Bronchial epithelial cell (primary cell): ENCODE measurements at places on chromosomes 2 and 18. TPM values are rescaled to one million over a fixed set of nuclear protein-coding genes. Genes with fewer than 3 reads are reported as not detected.

MOGAT1 gene
- not detected in 2 replicates for total RNA-seq

DNA sequence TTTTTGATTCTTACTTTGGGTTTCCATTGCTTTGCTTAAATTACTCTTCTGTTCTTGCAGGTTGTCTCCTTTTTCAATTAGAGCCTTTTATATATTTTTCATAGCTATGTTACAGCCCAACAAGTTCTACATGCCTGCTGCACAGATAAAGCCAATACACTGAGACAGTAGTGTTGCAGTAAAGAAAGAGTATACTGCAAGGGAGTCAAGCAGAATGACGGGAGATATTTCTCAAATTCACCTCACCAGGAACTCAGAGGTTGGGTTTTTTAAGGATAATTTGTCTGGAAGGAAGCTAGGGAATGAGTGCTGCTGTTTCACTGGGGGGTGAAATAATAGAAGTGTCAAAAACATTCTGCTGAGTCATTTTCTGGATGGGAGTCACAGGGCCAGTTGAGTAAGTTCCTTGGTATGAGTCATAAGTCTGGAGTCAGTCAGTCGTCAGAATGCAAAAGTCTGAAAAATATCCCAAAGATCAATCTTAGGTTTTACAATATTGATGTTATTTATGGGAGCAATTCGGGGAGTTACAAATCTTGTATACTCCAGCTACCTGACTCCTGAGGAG, 193.0 kb upstream of the RGPD4 start:
- peak; percentile 93 for DNase-seq

VWA3B gene
- 0.13 TPM in 1 of 2 replicates, not detected in the other for total RNA-seq

DNA sequence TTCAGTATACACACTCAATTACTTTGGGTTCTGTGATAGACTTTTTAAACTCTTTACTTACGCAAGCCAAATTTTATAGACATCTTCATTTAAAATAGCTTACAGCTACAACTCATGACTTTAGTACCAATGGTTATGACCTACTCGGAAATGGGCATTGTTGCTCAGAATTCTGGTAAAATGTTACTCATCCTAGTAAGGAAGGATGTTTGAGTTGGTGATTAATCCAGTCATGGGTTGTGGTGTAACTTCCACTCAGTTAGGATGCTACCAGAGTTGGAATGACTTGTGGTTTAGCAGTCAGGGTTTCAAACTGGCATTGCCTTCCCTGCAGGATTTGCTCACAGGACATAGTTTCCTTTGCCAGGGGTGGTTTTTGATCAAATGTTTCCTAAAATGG, 7.4 kb upstream of the NPC1 start:
- peak; percentile 98 for DNase-seq

DNA sequence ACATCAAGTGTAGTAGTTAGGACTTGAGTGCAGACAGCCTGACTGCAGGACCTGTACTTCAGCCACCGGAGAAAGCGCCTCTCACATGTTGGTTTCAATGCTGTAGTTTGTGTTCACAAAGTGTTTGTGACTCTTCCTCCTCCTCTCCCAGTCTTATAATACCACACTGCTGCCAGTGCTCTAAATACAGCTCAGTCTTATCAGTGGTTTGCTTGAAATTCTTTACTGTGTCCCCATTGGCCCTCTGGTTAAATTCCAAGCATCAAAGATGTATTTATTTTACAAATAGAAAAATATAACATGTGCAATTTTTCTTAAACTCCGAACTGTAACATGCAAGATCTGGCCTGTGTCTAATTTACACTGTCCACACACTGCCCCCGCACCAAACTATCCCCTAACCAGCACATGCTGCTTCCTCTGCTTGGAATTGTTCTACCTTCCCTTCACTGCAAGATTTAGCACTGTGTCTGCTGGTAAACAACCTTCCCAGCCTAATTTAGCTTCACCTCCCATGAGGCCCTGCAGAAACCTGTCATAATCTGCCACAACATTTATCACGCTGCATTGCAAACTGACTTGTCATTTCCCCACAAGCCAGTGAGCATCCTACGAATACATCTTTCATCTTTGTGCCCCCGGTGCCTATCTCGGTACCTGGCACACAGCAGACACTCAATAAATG, 77.1 kb downstream of the SUMO1 start:
- no peak for DNase-seq

C2orf66 gene
- total RNA-seq: under 0.01 and 0.38 TPM in 2 replicates

DNA sequence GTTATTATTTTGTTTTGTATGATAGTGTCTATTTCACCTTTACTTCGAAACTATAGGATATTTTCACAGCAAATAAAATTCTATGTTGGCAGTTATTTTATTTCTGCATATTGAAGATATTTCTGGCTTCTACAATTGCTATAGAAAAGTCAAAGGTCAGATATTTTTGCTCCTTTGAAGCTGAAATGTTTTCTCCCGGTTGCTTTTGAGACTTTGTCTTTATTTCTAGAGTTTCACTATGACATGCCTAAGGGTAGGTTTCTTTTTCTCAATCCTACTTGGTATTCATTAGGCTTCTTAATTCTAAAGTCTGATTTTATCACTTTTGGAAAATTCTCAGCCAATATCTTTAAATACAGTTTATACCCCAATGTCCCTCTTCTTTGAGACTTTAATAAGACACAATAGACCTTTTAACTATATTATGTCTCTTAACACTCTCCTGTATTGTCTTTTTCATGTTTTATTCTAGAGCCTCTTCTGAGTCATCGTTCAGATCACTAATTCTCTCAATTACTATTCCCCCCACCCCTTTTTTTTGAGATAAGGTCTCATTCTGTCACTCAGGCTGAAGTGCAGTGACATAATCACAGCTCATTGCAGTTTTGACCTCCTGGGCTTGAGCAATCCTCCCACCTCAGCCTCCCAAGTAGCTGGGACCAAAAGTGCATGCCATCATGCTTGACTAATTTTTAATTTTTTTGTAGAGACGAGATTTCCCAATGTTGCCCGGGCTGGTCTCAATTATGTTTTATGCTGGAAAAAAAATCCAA, 50.5 kb downstream of the USP37 start:
- DNase-seq: no peak

RSAD2 gene
- 0.51 and 0.53 TPM in 2 replicates for total RNA-seq

DNA sequence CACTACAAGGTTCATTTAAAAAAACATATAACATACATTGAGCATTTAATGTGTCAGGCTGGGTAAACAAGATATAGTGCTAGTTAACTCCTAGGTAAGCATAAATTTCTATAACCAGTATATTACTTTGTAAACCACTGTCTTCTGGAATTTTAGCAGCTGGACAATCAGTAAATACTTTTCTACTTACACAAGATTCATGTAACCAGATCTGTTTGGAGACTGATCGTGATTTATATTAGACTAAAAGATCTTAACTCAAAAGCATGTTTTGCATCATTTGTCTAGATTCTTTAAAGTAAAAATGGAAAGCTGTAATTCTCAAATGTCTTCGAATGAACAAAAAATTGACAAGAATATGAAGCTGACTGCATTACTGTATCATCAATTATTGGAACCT, 941 bp upstream of the SGO2 start:
- no peak for DNase-seq

DNA sequence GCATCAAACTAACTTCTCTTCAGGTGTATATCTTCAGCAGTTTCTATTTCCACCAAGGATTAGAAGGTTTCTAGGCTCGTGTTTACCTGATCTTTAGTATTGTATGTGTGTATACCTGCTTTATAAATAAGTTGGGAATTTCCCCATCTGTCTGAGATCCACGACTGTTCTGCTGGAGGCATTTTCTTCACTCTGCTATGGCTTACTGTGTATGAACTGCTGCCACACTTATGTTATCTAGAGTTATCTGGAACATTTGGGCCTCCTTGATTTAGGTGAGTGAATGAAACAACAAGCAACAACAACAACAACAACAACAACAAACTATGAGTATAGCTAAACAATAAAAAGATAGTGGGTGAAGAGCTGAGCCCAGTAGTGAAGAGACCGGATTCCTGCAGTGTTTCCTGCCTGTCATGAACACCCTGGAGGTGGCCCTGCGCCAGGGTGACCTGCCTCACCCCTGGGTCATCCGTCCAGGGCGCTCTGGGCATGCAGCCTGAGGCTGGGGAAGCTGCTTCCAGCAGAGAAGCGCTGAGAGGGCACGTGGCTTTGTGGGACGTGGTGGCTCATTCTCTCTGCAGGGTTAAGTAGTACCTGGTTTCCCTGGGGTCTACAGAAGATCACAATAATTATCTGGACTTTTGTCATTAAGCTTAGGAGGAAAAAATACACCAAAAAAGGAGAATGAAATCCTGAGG, 56.1 kb upstream of the GATA6 start:
- no peak for DNase-seq

TEKT4 gene
- total RNA-seq: not detected in 2 replicates

INPP5D gene
- total RNA-seq: 24.1 and 26.6 TPM in 2 replicates

DNA sequence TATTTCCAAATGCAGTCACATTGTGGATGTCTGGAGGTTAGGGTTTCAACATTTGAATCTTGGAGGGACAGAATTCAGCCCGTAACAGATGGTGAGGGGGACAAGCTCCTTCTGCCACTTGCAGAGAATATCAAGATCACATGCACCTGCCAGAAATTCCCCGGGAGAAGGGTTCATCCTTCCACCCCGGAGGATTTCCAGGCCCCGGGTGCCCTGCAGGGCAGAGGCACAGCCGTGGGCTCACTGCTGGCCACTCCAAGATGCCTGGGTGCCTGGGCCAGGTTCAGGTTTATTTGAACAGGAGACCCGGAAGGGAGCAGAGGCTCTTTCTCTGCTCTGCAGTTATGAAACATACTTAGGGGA, 38.2 kb upstream of the MGAT4A start:
- DNase-seq: no peak

IL36B gene
- 0.13 TPM in 1 of 2 replicates, not detected in the other for total RNA-seq

DNA sequence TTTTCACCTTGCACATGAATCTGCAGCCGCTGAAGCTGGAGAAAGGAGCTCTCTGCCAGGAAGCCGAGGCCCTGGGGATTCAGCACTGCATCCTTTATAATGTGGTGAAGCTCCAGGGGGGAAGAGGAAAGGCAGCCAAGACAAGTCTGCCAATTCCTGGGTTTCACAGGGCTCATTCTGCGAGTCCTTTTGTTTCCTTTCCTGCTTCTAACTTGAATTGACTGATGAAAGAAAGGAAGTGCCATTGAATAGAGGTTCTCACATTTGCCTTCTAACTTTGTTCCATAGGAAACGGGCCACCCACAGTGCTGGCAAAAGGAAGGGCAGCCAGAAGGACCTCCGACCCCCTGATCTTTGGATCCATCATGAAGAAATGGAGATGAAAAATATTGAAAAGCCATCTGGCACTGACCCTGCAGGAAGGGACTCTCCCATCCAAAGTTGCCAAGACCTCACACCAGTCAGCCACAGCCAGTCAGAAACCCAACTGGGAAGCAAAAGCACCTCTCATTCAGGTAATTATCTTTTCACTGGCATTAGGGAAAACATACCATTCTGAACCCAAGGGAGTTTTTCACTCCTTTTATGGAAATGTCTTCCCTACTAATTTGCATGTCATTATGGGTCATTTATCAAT, 765.4 kb downstream of the MBD2 start:
- DNase-seq: no peak

DNA sequence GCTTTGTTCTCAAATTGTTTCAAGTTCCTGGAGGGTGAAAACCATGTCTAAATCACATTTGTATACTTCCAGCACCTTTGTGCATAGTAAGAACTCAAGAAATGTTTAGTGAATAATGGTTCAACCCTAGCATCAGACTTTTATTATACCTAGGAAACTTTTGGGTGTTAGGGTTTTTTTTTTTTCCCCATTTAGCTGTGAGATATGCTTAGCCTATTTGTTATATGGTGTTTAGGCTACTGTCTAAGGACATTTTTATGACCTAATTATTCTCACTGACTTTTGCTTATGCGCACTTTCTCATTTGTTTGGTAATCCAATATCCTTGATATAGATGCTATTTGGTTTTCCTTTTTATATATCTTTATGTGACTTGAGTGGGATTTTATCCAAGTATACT, 164.7 kb downstream of the PHLPP1 start:
- no peak for DNase-seq

DNA sequence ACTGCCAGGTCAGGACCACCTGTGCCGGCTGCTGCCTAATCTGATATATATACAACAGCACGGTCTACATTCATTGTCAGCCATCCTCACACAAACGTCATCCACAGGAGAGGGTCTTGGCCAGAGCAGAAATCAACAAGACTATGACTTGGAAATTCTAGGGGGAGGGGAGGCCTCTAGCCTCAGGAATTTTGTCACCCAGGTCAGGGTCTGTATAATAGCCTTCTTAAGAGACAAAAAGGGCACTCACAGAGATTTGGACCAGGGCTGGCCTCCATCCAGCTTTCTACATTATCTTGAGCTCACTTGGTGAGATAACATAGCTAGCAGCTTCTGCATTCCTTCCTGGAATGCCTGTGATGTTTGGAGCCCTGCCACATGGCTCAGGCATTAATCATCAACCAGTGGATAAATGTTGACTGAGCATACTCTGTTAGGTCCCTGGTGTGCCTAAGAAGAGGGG, 50.4 kb upstream of the CTIF start:
- peak; percentile 91 for DNase-seq

ZC3H8 gene
- total RNA-seq: 7.9 and 11.5 TPM in 2 replicates

UGT1A9 gene
- 0.26 TPM in 1 of 2 replicates, not detected in the other for total RNA-seq

- peak; percentile 53 for DNase-seq
Measured at GRCh38 chr2:46363535-46364170, 66.4 kb downstream of the EPAS1 start.

DNA sequence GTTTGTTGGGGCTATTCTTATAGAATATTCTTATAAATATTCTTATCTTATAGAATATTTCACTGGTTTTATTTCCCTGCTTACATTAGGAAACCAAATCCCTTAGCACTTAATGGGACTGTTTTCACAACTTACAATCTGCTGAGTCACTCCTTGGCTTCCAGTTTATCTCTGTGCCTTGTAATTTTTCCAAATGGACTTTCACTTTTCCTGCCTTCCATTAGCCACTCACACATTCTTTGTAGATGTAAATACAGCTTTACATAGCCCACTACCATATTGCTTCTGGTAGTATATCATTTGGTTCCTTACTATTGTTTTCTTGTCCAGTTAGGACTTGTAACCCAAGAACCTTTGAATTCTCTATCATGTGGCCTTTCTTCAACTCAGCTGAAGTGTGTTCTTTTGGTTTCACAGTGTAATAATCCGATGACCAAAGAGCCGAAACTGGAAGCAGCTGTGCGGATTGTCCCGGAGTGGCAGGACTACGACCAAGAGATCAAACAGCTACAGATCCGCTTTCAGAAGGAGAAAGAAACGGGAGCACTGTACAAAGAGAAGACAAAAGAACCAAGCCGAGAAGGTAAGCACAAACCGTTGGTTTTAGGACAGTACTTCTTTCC, 96.1 kb downstream of the UGGT1 start:
- peak; percentile 26 for DNase-seq

GRCh38 chr2:26412091-26412673, 10.5 kb downstream of the DRC1 start:
- DNase-seq: no peak
